Progenitor cell of endocrine pancreas (in vitro differentiated cells): ENCODE measurements at places on chromosomes 6 and 20. TPM values are rescaled to one million over a fixed set of nuclear protein-coding genes. Genes with fewer than 3 reads are reported as not detected.
A peak's percentile ranks its signal among the peaks of the same experiment; 100 is the strongest.

SYNDIG1 gene
- total RNA-seq: 0.19 and 0.38 TPM in 2 replicates

GRCh38 chr6:89250239-89250638 is 33.1 kb upstream of the GABRR1 start:
- no peak for DNase-seq
- no peaks in the 10 kb centered on the region for H3K4me1 ChIP-seq
- H3K36me3 ChIP-seq: no peaks in the 10 kb centered on the region
- H3K4me3 ChIP-seq: no peak overlapping the region
- H3K27ac ChIP-seq: no peak overlapping the region

GRCh38 chr6:158039178-158039557 is 57.5 kb downstream of the SYNJ2 start:
- peaks cover 13% of the 10 kb centered on the region for H3K36me3 ChIP-seq
- peaks cover 44% of the 10 kb centered on the region for H3K4me1 ChIP-seq
- H3K27ac ChIP-seq: no peak overlapping the region
- no peak for DNase-seq
- H3K27me3 ChIP-seq: no peaks in the 10 kb centered on the region

- H3K4me1 ChIP-seq: peaks cover 8% of the 10 kb centered on the region
- H3K27ac ChIP-seq: no peak overlapping the region
- H3K27me3 ChIP-seq: no peaks in the 10 kb centered on the region
- no peak for DNase-seq
These were observed 54.7 kb upstream of the ZMYND8 start for GRCh38 chr20:47411161-47411560.

RIPPLY2 gene
- total RNA-seq: not detected in 2 replicates

THBD gene
- 0.19 and 0.36 TPM in 2 replicates for total RNA-seq

PRKN gene
- total RNA-seq: 4.5 and 4.6 TPM in 2 replicates

GRCh38 chr6:27838058-27838944 is 73.9 kb downstream of the OR2B2 start:
- H3K36me3 ChIP-seq: peaks cover 6% of the 10 kb centered on the region
- H3K27ac ChIP-seq: no peak overlapping the region
- H3K4me1 ChIP-seq: peaks cover 20% of the 10 kb centered on the region
- no peaks in the 10 kb centered on the region for H3K27me3 ChIP-seq
- H3K4me3 ChIP-seq: no peak overlapping the region

NANP gene
- 3.3 and 4.0 TPM in 2 replicates for total RNA-seq

DNA sequence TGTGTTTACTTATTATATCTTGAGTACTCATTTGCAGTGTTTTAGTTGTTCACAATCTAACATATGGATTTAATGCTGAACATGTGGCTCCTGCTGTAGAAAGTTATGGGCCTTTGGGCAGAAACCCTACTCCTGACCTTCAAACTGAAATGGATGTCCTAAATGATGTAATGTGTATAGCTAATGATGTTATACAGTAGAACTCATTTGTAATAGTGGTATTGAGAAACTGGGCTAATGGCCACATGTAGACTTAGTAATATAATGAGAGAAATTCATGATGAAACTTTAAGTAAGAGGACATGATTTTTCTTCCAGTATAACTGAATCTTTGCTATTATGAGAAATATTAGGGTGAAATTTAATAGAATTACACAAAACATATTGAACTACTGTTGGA is 121.3 kb upstream of the PTPRK start:
- H3K27ac ChIP-seq: no peak overlapping the region
- H3K4me3 ChIP-seq: no peak overlapping the region
- DNase-seq: no peak
- no peaks in the 10 kb centered on the region for H3K36me3 ChIP-seq
- H3K27me3 ChIP-seq: no peaks in the 10 kb centered on the region

DNA sequence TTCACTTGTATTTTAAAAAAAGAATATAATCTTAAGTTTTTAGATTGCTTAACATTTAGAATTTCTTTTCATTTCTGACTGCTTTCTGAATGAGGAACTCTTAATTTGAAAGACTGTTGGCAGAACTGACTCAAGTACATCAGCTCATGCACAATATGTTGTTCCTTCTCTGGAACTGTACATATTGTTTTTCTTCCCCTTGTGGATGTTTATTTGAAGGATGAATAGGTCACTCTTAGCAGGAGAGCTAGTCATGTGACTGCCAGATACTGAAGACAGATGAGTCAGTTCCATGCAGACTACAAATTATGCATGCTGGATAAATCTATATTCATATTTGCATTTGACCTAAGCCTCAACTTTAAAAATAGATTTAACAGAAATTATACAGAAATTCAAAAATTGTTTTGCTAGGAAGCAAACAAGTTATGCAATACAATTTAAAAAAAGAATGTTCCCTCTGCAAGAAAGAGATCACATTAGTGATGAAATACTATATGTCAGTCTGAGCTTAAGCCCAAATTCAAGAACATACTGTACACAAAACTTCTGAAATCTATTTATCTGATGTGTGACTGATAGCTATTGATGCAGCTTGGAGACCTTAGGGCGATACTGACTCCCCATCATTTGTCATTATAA is 1274.9 kb upstream of the GJE1 start:
- DNase-seq: no peak
- H3K27ac ChIP-seq: no peak overlapping the region
- peaks cover 12% of the 10 kb centered on the region for H3K4me1 ChIP-seq
- no peaks in the 10 kb centered on the region for H3K27me3 ChIP-seq
- H3K4me3 ChIP-seq: no peak overlapping the region
- no peaks in the 10 kb centered on the region for H3K36me3 ChIP-seq

FAM184A gene
- 20.9 and 23.0 TPM in 2 replicates for total RNA-seq

DNA sequence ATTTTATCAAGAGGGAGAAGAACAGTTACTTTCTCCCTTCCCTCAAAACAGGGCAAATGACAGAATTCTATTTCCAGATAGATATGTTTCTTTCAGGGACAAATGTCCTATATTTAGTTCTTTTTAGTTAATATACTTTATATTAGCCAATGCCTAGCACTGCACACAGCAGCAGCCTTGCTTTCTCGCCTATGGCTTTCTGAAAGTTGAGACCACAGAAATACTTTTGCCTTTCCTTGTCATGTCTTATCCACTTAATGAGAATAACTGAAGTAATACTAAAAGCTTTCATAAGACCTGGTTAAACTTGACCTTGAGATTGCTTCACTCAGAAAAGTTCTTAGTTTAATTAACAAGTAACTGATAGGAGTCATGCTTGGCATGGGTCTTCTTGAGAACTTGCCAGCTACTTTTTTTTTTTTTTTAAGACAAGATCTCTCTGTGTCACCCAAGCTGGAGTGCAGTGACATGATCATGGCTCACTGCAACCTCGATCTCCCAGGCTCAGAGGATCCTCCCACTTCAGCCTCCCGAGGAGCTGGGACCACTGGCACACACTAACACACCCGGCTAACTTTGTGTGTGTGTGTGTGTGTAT is 159.3 kb downstream of the CDKAL1 start:
- no peak overlapping the region for H3K4me3 ChIP-seq
- no peaks in the 10 kb centered on the region for H3K27me3 ChIP-seq
- H3K27ac ChIP-seq: no peak overlapping the region
- DNase-seq: no peak
- peaks cover 20% of the 10 kb centered on the region for H3K4me1 ChIP-seq

DNA sequence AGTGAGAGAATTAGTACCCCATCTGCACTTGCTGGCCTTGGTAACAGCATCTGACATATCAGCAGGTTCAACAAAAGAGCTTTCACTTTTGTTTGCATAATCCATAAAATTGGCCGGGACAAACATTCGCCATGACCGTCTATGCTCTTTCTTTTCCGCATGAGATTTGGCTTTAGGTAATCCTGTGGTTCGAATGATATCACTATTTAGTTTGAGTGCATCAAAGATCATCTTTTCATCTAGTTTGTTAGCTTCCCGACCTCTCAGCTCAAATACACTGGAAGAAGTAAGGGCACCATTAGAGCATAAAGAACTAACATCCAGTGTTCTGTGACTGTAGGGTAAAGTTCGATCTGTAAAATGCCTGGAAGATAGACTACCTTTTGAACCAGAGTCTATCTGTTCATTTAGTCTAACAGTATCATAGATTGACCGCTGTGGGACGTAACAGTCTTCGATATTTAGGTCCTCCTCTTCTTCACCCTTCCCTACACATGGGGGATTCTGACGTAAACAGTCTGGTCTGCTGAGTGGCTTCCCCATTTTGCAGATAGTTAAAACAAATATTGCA is 101.6 kb downstream of the DST start:
- no peak overlapping the region for H3K27ac ChIP-seq
- no peaks in the 10 kb centered on the region for H3K27me3 ChIP-seq
- no peak overlapping the region for H3K4me3 ChIP-seq
- no peaks in the 10 kb centered on the region for H3K36me3 ChIP-seq
- no peak for DNase-seq

DNA sequence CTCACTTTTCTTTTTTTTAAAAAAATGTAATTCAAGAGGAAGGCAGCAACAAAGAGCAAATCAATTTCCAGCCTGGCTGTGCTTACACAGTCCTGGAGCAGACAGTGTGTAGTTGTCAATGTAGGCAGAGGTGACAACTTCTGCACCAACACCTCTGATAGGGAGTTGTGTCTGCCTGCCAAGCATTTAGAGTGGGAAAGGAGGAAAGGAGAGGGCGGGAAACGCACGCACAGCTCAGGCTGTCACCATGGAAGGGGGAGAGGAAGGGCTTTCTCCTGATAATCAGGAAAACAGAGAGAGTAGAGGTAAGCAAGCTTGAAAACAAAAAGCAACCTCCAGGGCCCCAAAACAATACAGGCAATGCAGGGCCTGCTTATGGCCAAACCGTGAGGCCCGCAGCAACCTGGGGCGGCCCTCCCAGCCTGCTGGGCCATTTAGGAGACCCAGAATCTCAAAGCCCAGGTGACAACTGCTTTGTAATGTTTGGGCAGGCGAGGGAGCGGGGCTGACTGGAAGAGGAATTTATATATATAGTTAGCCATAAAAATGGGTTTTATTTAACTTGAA is 41.5 kb upstream of the GFOD1 start:
- H3K4me3 ChIP-seq: no peak overlapping the region
- no peak for DNase-seq
- H3K36me3 ChIP-seq: no peaks in the 10 kb centered on the region

- no peaks in the 10 kb centered on the region for H3K36me3 ChIP-seq
- no peak overlapping the region for H3K4me3 ChIP-seq
- no peak for DNase-seq
- peaks cover 15% of the 10 kb centered on the region for H3K27me3 ChIP-seq
These were observed 51.2 kb upstream of the RANBP9 start for GRCh38 chr6:13762611-13763441.

- no peak overlapping the region for H3K27ac ChIP-seq
- H3K27me3 ChIP-seq: no peaks in the 10 kb centered on the region
- H3K36me3 ChIP-seq: no peaks in the 10 kb centered on the region
- peaks cover 11% of the 10 kb centered on the region for H3K4me1 ChIP-seq
- DNase-seq: no peak
- H3K4me3 ChIP-seq: no peak overlapping the region
These were observed 150.6 kb downstream of the BACH2 start for GRCh38 chr6:90146024-90146423.

GJA1 gene
- 34.1 and 43.0 TPM in 2 replicates for total RNA-seq

DNA sequence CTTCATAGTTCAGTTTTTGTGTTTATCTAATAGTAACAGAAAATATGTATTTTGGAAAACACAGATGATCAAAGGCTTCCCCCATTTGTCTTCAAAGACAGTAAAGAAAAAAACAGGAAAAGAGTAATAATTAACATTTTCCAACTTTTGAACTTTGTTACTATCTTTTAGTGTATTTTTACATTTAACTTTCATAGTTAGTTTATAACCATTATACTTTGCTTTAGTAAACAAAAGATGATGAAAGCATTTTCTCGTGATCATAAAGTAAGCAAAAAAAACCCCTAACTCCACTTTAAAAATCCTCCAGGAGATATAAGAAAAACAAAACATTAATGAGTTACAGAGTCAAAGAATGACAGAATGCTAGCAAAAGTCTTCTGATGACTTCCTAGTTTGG is 13.6 kb upstream of the GPRC6A start:
- H3K4me1 ChIP-seq: peaks cover 3% of the 10 kb centered on the region
- no peak overlapping the region for H3K27ac ChIP-seq
- no peaks in the 10 kb centered on the region for H3K36me3 ChIP-seq
- H3K4me3 ChIP-seq: no peak overlapping the region
- H3K27me3 ChIP-seq: no peaks in the 10 kb centered on the region

DNA sequence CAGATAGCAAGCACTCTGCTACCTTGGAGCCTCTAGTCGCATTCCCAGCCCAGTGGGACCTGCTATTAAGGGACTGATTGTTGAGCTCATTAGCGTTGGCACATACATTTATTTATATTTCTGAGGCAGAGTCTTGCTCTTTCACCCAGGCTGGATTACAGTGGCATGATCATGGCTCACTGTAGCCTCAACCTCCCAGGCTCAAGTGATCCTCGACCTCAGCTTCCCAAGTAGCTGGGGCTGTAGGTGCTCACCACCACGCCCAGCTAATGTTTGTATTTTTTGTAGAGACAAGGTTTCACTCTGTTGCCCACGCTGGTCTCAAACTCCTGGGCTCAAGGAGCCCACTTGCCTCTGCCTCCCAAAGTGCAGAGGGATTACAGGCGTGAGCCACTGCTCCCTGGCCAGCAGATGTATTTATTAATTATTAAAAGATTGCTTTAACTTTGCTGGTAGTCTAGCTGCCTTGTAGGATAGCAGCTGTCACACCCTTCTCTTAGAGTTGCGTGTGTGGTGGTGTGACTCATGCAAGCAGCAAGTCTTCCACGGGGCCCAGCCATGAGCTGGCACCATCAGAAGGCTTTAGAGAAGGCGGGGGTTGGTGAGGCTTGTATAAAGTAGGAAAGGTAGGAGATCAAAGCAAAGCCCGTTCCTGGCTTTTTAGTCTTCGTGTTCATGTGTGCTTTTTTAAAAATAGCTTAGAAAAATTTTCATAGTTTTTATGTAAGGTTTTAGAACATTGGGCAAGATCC is 16.5 kb downstream of the ACTR5 start:
- no peak for DNase-seq
- H3K36me3 ChIP-seq: peaks cover 28% of the 10 kb centered on the region
- no peaks in the 10 kb centered on the region for H3K27me3 ChIP-seq
- no peaks in the 10 kb centered on the region for H3K4me1 ChIP-seq
- no peak overlapping the region for H3K4me3 ChIP-seq

ADGRF5 gene
- total RNA-seq: 0.04 TPM in 1 of 2 replicates, not detected in the other

OR12D3 gene
- not detected in 2 replicates for total RNA-seq

- peak overlapping the region; percentile 89 for H3K27ac ChIP-seq
- no peak for DNase-seq
- no peak overlapping the region for H3K4me3 ChIP-seq
- no peaks in the 10 kb centered on the region for H3K27me3 ChIP-seq
These were observed 270.8 kb downstream of the CDKAL1 start for GRCh38 chr6:20805021-20805420.

GRCh38 chr6:99185525-99185924 is 163.9 kb downstream of the FAXC start:
- H3K27me3 ChIP-seq: no peaks in the 10 kb centered on the region
- H3K4me3 ChIP-seq: no peak overlapping the region
- DNase-seq: no peak
- no peaks in the 10 kb centered on the region for H3K36me3 ChIP-seq

- peaks cover 5% of the 10 kb centered on the region for H3K27me3 ChIP-seq
- H3K4me3 ChIP-seq: no peak overlapping the region
- DNase-seq: no peak
- no peaks in the 10 kb centered on the region for H3K36me3 ChIP-seq
- no peak overlapping the region for H3K27ac ChIP-seq
These were observed 60.5 kb upstream of the PRDM1 start for GRCh38 chr6:106025655-106026054.

ADGRG6 gene
- total RNA-seq: 126 and 139 TPM in 2 replicates

- H3K4me1 ChIP-seq: peaks cover 6% of the 10 kb centered on the region
- no peak for DNase-seq
- H3K36me3 ChIP-seq: peaks cover 4% of the 10 kb centered on the region
- no peaks in the 10 kb centered on the region for H3K27me3 ChIP-seq
- H3K27ac ChIP-seq: no peak overlapping the region
- H3K4me3 ChIP-seq: no peak overlapping the region
These were observed 573.8 kb upstream of the NOX3 start for GRCh38 chr6:156029286-156029985.

MUCL3 gene
- 0.05 TPM in 1 of 2 replicates, not detected in the other for total RNA-seq
